Subcutaneous preadipocyte (primary cell): ENCODE measurements at places on chromosomes 1 and 21. TPM values are rescaled to one million over a fixed set of nuclear protein-coding genes. Genes with fewer than 3 reads are reported as not detected.

Gene NCF2
- not detected in 2 replicates for total RNA-seq

Gene NIBAN1
- 71.7 and 85.6 TPM in 2 replicates for total RNA-seq

Gene OVAAL
- total RNA-seq, result not detected in 2 replicates

Gene DEPDC1
- 22.8 and 44.8 TPM in 2 replicates for total RNA-seq

Gene RNU1-3
- total RNA-seq, result under 0.01 TPM in 2 replicates

Gene CHIA
- not detected in 2 replicates for total RNA-seq

Gene SPRR1A
- not detected in 2 replicates for total RNA-seq

Gene ADGRB2
- total RNA-seq, result 2.6 and 4.7 TPM in 2 replicates

Gene FMO3
- 0.20 and 0.37 TPM in 2 replicates for total RNA-seq

Gene S100A16
- 537 and 634 TPM in 2 replicates for total RNA-seq

Gene KIAA1614
- 4.5 and 10.3 TPM in 2 replicates for total RNA-seq

Gene ERVH48-1
- not detected in 2 replicates for total RNA-seq

Gene ZSCAN20
- 7.7 and 8.8 TPM in 2 replicates for total RNA-seq

Gene SELP
- not detected in 2 replicates for total RNA-seq

Gene FAM177B
- not detected in 2 replicates for total RNA-seq

Gene FLG2
- total RNA-seq, result not detected in 2 replicates

Gene S100A5
- 0.37 and 0.39 TPM in 2 replicates for total RNA-seq

Gene TMIGD3
- total RNA-seq, result not detected in 2 replicates

Gene BCL2L15
- total RNA-seq, result 0.59 and 1.8 TPM in 2 replicates

Gene TTLL7
- 4.4 and 5.3 TPM in 2 replicates for total RNA-seq

Gene TMEM240
- total RNA-seq, result 2.6 and 3.1 TPM in 2 replicates

Gene AKR7A3
- 0.73 and 1.4 TPM in 2 replicates for total RNA-seq

Gene KCNK2
- total RNA-seq, result 8.6 and 10.3 TPM in 2 replicates

Gene TAF13
- 37.8 and 44.6 TPM in 2 replicates for total RNA-seq

Gene LRRC71
- total RNA-seq, result 0.20 TPM in 1 of 2 replicates, not detected in the other

Gene HTR6
- total RNA-seq, result not detected in 2 replicates

Gene TMEM35B
- 20.3 and 20.9 TPM in 2 replicates for total RNA-seq

Gene DSCAM
- total RNA-seq, result not detected in 2 replicates

Gene CRYAA
- total RNA-seq, result not detected in 2 replicates

Gene NBPF3
- 8.1 and 16.4 TPM in 2 replicates for total RNA-seq

Gene DENND2C
- total RNA-seq, result 2.5 and 3.7 TPM in 2 replicates

Gene ECM1
- total RNA-seq, result 23.9 and 26.8 TPM in 2 replicates

Gene HUNK
- under 0.01 and 0.37 TPM in 2 replicates for total RNA-seq

Gene ATP6V1G3
- total RNA-seq, result not detected in 2 replicates

Gene SYTL1
- total RNA-seq, result not detected in 2 replicates

Gene ASTN1
- total RNA-seq, result not detected in 2 replicates

Gene TNFRSF8
- under 0.01 TPM in 1 of 2 replicates, not detected in the other for total RNA-seq

Gene LEPROT
- 39.1 and 44.8 TPM in 2 replicates for total RNA-seq

Gene PTPRU
- 8.8 and 20.1 TPM in 2 replicates for total RNA-seq

Gene YIPF1
- total RNA-seq, result 16.0 and 17.6 TPM in 2 replicates

Gene LAPTM5
- total RNA-seq, result 0.37 and 0.39 TPM in 2 replicates

Gene SPRR1B
- not detected in 2 replicates for total RNA-seq

Gene SAMD13
- 0.73 and 1.4 TPM in 2 replicates for total RNA-seq

Gene RAB7B
- 8.2 and 9.9 TPM in 2 replicates for total RNA-seq

Gene RHD
- under 0.01 TPM in 1 of 2 replicates, not detected in the other for total RNA-seq

Gene NOS1AP
- total RNA-seq, result not detected in 2 replicates

Gene CACNA1S
- total RNA-seq, result not detected in 2 replicates

Gene ACKR1
- not detected in 2 replicates for total RNA-seq

Gene ALG14
- total RNA-seq, result 2.9 TPM in 2 replicates

Gene INSRR
- not detected in 2 replicates for total RNA-seq

Gene KCNK1
- 0.98 and 1.5 TPM in 2 replicates for total RNA-seq

Gene EPHA8
- not detected in 2 replicates for total RNA-seq

Gene SLAMF1
- not detected in 2 replicates for total RNA-seq

Gene MFAP2
- total RNA-seq, result 40.7 and 44.5 TPM in 2 replicates

Gene TCP10L
- total RNA-seq, result under 0.01 TPM in 1 of 2 replicates, not detected in the other

Gene ASCL5
- under 0.01 TPM in 1 of 2 replicates, not detected in the other for total RNA-seq

Gene TSPAN1
- 0.20 TPM in 1 of 2 replicates, not detected in the other for total RNA-seq

Gene ENAH
- total RNA-seq, result 54.0 and 70.0 TPM in 2 replicates

Gene NEXN
- total RNA-seq, result 7.6 and 9.9 TPM in 2 replicates
